CMK (cell line): ENCODE measurements at places on chromosomes 1 and 21.
A peak's percentile ranks its signal among the peaks of the same experiment; 100 is the strongest.

DNA sequence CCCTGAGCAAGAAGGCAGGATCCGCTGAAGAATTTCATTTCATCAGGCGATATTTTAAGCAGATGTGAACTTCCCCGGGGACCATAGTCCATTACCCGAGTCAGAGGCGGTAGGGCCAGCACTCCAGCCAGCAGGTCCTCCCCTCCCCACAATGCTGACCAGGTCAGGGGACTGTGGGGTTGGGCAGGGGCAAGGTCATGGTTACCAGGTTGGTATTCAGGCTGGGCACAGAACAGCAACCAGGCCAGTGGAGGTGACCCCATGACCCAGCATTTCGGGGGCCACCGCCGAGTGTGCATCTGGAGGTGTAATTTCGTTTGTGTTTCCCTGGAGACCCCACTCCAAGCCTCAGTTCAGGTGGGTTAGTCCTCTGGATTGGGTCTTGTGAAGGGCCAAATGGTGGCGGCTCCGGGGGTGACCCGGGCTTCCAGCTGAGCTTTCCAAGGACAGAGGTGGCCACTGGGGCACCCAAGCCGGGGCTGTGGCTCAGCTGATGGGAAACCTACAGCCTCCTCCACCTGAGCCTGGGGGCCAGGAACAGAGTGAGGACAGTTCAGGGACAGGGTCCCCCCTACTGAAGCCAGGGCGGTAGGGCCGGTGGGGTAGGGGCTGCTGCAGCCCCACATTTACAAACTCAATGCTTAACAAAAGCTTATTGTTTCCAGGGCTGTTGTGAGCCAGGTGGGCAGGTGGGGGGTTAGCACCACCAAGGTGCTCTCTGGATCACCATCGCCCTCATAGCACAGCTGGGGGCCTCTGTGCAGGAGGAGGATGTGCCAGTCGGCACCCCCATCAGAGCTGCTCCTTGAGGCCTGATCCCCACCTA, 2.8 kb downstream of the PRDM16 start:
- DNase-seq = no peak

GRCh38 chr1:112735752-112736151, 20.6 kb upstream of the PPM1J start:
- no peak for DNase-seq

GRCh38 chr1:230248016-230248888, 177.9 kb downstream of the PGBD5 start:
- no peak for DNase-seq

GRCh38 chr1:81650776-81651175, 150.0 kb upstream of the ADGRL2 start:
- no peak for DNase-seq

DNA sequence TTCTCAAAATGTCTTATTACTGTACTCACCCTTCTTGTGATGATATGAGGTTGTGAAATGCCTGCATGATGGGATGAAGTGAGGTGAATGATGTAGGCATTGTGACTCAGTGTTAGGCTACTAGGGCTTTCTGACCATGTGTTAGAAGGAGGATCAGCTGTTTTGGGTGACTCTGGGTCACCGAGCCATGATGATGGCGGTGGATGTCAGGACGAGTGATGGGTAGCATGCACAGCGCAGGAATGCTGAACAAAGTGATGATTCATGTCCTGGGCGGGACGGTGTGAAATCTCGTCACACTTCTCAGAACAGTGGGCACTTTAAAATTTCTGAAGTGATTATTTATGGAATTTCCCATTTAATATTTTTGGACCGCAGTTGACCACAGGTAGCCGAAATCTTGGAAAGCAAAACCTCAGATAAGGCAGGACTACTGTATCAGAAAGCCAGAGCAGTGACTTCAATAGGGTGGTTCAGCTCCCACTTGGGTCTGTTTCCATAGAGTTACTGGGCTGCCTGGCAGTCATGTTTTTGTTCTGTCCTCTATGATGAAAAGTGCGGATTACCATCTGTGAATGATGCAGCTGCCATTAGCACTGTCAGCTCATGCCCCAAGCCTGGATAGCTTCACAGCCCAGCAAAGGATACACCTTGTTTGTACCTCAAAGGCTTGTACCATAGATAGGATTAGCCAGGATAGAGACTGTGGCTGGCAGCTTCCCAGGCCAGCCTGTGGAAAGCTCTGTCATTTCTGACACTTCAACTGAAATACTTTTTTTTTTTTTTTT, 26.6 kb downstream of the IL6R start:
- no peak for DNase-seq

GRCh38 chr1:21381354-21381753, 58.6 kb upstream of the NBPF3 start:
- DNase-seq = no peak

DNA sequence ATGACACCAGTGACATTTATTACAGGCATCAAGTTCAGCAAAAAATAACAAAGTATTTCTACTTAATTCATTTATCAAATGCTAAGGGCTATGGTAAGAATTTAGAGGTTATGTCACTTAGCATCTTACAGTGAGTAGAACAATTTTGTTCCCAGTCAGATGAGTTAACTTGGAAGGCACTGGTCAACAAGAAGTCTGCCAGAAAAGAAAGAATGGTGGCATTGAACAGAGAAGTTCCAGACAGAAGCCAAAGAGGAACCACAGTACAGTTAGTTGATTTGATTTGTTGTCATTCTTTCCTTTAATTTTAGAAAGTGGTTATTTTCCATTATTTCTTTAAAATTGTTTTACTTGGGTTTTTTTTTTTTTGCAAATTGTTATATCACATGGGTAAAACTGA, 232.2 kb upstream of the PKN2 start:
- no peak for DNase-seq

GRCh38 chr1:168825820-168826219, 96.8 kb upstream of the DPT start:
- DNase-seq = no peak

DNA sequence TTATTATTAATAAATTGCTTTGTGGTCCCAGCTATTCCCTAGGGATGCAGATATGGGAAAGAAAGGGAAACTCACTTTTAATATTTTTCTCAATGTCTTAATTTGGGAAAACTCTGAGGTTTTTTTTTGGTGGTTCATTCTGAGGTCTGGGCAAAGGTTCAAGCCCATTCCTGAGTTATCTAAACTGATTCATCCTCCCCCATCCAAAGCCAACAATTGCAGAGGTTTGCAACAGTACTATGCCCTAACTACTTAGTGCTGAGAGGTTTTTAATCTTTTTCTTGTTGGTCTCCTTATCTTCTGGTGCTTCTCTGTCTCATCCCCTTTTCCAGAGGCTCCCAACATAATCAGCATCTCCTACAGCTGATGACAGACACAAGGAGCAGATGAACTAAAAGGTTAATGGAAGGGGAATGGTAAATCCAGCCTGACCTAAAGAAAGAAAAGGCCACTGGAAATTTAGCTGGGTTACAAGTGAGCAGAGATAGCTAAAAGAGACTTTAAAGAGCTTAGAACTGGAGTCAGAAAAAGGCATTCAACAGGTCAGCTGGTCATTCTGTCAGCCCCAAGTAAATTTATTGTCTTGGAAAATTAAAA, 390.4 kb downstream of the TGFB2 start:
- no peak for DNase-seq

- DNase-seq = no peak
Observed at GRCh38 chr21:44881198-44881872, 7.8 kb upstream of the PTTG1IP start.

- DNase-seq = no peak
Observed at GRCh38 chr1:53644496-53644895, 94.5 kb downstream of the GLIS1 start.

DNA sequence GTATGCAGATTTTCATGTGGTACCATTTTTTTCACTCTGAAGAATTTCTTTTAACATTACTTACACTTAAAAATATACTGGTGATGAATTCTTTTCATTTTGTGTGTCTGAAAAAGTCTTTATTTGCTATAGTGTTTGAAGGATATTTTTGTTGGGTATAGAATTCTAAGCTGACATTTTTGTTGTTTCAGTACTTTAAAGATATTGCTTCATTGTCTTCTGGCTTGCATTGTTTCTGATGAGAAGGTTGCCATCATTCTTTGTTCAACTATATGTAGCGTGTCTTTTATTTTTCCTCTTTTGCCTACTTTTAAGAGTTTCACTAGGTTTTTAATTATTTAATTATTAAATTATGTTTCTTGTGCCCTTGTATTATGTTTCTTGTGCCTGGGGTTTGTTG, 8.0 kb downstream of the HS2ST1 start:
- no peak for DNase-seq

GRCh38 chr1:151581451-151581850, 30.4 kb upstream of the SNX27 start:
- no peak for DNase-seq

- no peak for DNase-seq
Observed at GRCh38 chr1:156625436-156626078, 6.3 kb downstream of the HAPLN2 start.

GRCh38 chr1:20466273-20466672, 19.7 kb downstream of the CAMK2N1 start:
- no peak for DNase-seq

DNA sequence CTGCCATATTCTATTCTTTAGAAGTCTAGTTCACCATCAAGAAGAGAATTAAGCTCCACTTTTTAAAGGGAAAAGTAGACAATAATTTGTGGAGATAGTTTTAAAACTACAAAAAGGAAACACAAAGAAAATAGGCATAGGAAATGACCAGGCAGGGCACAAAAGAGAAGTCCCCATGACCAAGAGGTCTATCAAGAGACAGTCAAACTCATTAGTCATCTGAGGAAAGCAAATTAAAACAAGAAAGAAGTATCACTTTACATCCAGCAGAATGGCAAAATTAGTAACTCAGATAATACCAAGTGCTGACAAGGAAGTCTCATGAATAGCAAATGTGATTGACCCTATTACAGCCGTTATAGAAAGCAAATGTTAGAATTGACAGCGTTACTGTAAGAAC, 243.7 kb upstream of the SNX7 start:
- DNase-seq = no peak

DNA sequence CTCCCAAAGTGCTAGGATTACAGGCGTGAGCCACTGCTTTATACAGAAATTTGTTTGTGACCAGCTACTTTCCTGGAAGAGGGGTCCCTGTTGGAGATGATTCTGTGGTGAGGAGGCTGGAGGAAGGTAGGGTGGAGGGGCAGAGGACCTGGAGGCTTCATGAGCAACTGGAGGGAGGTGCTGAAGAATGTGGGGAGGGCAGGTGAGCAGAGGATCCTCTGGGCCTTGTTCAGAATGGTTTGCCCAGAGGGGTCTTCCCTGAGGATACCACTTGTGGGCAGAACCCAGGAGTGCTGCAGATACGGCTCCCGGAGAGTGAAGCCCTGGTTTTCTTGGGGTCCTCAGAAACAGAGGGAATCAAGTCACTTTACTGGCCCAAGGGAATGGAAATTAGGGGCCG, 67.2 kb upstream of the WDR26 start:
- no peak for DNase-seq

DNA sequence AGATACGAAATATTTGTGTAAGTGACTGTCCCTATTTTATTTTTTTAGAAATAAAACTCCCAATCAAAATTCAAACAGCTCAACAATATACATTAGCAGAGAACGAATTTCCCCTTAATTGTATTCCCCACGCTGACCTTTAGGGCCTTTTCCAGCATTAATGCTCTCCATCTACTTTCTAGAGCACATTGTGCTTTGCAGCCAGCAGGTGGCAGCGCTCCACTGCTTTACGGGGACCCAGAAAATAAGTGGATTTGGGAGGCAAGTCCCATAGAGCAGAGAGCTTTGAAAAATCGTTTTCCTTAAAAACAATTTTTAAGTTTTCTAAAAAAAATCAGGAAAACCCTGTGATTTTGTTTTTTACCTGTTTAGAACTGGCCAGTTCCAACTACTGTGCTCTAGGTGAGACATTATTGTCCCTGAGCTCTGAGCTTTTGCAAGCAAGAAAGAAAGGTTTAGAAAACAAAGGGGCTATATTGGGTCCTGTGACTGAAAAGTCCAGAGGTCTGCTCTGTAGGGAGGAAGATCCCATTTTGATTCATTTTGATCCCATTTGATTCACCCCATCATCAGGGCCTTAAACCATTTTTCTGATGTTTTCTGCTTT, 144.4 kb upstream of the ZNF644 start:
- DNase-seq = peak; percentile 26

GRCh38 chr1:160397651-160398050, 2.7 kb upstream of the VANGL2 start:
- DNase-seq = no peak

DNA sequence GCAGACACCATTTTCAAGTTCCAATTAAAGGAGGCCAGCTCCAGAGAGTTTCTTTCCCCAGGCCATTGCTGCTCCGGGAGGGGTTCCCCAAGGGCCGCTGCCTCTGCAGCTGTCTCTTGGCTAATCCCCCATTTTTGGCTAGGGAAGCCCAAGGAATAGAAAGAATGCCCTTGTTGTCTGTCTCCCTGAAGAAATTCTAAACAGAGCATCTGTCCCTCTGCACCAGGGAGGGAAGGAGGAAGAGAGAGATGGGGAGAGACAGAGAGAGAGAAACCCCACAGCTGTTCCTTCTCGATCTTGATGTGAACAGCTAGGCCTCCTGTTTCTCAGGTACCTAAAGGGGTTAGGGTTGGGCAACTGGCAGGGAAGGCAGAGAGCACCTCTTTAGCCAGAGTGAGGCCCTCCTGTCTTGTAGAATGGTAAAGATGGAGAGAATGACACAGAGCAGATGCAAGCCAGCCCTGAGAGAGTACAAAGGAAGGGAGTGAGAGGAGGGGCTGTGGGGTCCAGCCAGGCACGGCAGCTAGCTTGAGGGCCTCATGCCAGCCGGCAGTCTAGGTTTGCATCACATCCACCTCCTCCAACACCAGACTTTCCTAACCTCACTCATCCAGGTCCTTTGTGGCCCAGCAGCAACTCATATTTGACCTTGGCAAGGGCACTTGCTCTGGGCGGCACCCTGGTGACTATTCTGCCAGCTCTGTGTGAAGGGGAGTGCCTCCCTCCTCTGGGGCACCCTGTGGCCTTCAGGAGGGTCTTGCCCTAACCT, 13.1 kb downstream of the OPTC start:
- no peak for DNase-seq

DNA sequence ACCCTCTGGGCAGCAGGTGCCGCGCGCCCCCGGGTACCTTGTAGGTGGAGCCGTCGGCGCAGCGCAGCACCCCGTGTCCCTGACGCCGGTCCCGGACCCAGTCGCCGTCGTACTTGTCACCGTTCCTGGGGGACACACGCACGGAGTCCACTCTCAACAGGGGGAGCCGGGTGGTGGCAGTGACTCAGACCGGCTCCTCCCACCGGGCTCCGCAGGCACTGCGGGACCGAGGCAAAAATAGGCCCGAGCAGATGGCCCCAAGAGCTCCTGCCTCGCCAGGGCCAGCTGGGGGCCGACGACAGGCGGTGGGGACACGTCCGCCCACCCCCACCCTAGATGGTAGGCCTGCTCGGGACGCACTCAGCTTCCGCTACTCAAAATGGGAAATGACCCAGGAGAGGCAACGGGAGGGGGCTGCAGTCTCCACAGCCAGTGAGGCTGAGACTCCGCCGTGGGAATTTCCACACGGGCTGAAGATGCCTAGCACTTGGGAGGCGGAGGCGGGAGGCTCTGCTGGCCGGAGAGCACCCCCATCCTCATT, 6.3 kb downstream of the MORN1 start:
- DNase-seq = no peak

- no peak for DNase-seq
Observed at GRCh38 chr1:220732621-220733020, 15.5 kb upstream of the MTARC2 start.

- DNase-seq = no peak
Observed at GRCh38 chr1:48758976-48759375, 17.7 kb downstream of the BEND5 start.
